ENCODE measurements at places on chromosomes 1 and 21.

- no peaks in the 10 kb centered on the region for H3K4me1 ChIP-seq
- no peak overlapping the region for H3K4me3 ChIP-seq
- H3K36me3 ChIP-seq: no peaks in the 10 kb centered on the region
- H3K27me3 ChIP-seq: no peaks in the 10 kb centered on the region
Measured at GRCh38 chr1:205329719-205330118, 8.2 kb upstream of the NUAK2 start.

GRCh38 chr1:105874621-105875020 is 1181.9 kb upstream of the PRMT6 start:
- no peak for DNase-seq
- H3K4me1 ChIP-seq: no peaks in the 10 kb centered on the region
- H3K27ac ChIP-seq: no peak overlapping the region
- H3K27me3 ChIP-seq: no peaks in the 10 kb centered on the region

DNA sequence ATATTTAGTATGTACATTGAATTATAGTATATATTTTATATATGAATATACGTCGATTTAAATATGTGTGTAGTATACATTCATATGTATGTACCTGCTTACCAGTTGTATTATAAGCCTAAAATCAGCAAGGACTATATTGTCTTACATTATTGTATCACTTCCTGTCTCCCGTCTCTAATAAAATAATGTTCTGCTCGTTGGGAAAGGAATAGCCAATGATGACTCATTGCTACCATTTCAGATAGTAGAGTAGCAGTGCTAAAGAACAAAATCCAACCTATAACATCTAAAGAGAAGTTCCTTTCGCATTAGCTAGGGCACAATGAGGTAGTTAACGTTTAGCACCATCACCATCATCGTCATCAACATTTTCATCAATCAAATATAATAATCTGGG is 39.9 kb upstream of the SMYD2 start:
- H3K4me3 ChIP-seq: no peak overlapping the region
- no peaks in the 10 kb centered on the region for H3K4me1 ChIP-seq
- no peaks in the 10 kb centered on the region for H3K36me3 ChIP-seq
- no peak for DNase-seq
- no peak overlapping the region for H3K27ac ChIP-seq

GRCh38 chr1:221294242-221294641 is 415.0 kb downstream of the HLX start:
- no peaks in the 10 kb centered on the region for H3K36me3 ChIP-seq
- no peak overlapping the region for H3K4me3 ChIP-seq
- H3K27me3 ChIP-seq: no peaks in the 10 kb centered on the region

GRCh38 chr21:38983560-38983959 is 177.8 kb downstream of the ETS2 start:
- H3K4me1 ChIP-seq: no peaks in the 10 kb centered on the region
- no peaks in the 10 kb centered on the region for H3K27me3 ChIP-seq
- no peak overlapping the region for H3K4me3 ChIP-seq
- H3K36me3 ChIP-seq: no peaks in the 10 kb centered on the region
- DNase-seq: no peak
- H3K27ac ChIP-seq: no peak overlapping the region
